ENCODE measurements at places on chromosomes 7 and 10.

DNA sequence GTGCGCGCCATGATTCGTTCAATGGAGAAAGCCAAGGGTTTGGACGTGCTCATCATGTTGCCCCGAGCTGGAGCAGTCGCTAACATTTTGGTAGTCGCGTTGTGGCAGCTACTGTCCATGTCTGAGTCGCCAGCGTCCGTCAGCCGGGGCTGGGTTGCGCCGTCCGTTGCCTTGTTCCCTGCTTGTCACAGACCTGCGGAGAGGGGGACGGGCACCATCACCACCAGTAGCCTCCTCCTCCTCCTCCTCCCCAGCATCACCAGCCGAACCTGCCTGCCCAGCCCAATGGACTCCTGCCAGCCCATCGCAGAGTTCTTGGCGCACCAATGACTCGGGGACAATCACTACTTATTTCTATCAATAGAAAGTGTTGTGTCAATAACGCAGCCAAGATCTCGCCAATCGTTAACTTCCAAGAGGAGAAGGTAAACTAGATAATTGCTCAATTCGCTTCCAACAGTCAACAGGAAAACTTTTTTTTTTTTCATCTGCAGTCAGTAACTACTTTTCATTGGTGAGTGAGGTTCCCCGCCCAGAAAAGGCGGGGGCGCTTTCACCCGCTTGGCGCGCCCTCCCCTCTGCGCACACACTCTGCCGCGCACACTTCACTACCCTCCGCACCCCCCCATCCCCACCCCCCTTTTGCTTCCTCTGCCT, at the start of gene FEZF1:
Gene FEZF1, minus strand, starts transcription at position 432 of the 657 bp plus-strand sequence. Its CDS starts 313 bp downstream, at position 119.
- no peak for DNase-seq

- no peak for DNase-seq
These were observed 167.5 kb upstream of the HABP2 start for GRCh38 chr10:113385021-113385999.

DNA sequence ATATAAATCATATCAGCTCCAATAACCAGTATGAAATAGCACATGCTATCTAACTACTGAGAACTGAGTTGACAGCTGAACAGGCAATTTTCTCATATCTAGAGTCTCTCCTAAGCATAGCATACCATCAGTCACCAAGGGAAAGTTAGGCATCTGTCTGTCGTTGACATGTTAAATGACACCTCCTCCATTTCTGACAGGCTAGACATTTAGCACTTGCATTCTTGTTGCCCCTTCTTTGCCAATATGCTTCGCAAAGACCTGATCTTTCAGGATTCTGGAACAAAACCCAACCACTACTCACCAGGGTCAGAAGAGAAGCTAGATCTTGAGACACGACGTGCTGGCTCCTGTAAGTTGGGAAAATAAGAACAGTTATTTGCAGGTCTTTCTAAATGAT, 10.0 kb downstream of the MKI67 start:
- no peak for DNase-seq

DNA sequence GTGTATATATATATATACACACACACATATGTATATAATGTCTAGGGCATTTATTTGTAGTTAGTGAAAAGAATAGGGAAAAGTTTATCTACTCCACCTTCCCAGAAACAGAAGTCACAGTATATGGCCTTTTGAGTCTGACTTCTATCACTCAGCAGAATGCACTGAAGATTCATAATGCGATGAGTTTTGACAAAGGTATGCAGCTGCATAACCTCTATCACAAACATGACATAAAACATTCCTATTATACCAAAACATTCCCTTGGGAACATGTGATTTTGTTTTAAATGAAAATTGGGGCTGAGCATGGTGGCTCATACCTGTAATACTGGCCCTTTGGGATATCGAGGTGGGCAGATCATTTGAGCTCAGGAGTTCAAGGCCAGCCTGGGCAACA, 137.3 kb upstream of the EEPD1 start:
- no peak for DNase-seq

Data from activated B cell treated with CpG ODN at 0.5 μM for 24 hours (primary cell).